COR-L47 (cell line): ENCODE measurements at places on chromosomes 4 and X.

DNA sequence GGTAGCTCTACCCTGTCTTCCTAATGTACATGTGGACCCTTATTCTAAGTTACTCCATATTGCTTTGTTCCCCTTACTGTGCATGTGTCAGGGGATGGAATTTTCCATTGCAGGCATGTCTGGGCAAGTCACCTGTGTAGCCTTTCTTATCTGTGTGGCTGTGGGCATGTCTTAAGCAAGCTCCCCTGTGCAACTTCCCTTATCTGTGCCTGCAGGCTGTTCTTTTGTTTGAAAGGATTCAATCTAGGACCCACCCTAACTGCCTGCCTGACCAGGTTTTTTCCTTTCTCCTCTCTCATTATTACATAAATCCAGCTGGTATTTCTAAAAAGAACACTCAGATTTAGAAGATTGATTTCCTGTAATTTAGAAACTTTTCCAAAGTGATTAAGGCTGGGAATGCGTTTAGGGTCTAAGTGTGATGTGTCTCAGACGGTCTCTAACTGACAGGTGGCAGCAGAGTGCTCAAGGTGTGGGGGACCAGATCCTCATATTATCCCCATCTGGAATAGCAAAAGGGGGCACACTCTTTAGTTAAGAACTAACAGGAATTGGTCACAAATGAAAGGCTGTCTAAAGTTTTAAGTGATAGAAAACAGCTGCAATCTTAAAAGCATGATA lies 198.9 kb upstream of the PPP1R2C start:
- no peak for DNase-seq

DNA sequence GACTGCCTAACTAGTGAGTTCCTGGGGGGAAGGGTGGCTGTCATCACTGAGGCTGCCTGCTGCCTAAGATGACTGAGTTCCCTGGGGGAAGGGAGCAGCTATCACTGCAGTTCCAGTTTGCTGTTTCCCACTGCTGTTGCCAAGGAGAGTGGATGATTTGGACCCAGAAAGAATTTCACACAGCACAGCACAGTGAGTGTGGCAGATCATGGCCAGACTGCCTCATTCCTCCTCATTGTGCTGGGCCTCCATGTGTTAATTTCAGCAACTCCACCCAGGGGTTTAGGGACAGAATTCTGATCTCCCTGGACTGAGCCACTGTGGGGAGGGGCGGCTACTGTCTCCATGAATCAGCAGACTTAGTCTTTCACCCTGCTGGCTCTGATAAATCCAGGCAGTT lies 125.0 kb downstream of the TEX13C start:
- no peak for DNase-seq

DNA sequence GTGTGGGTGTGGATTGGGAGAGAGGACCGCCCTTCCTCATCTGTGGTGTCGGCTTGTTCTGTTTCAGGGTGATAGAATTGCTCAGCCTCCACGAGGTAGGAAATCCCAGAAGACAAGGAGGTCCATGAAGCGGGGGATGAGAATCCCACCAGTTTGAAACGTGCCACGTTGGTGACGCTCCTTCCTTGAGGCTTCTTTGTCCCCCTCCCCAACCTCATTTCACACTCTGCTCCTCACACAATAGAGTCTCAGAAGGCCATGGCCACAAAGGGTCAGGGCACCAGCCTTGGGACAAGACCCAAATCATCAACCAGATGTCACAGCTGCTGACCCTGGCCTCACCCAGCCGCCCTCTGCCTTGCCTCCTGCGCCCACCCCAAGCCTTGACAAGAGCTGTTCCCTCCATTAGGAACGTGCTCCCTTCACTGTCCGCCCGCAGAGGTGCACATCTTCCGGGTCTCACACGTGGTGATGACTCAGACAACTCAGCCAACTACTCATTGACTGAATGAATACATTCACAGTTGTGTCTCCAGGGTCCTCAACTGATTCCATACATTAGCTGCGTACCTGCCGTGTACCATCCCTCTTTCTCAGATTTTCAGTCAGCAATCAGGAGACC lies 18.3 kb downstream of the BLOC1S4 start:
- no peak for DNase-seq

GRCh38 chr4:123587983-123588494 lies 191.4 kb downstream of the SPRY1 start:
- peak; percentile 90 for DNase-seq

GRCh38 chrX:13009273-13009672 lies 34.4 kb downstream of the TMSB4X start:
- no peak for DNase-seq

DNA sequence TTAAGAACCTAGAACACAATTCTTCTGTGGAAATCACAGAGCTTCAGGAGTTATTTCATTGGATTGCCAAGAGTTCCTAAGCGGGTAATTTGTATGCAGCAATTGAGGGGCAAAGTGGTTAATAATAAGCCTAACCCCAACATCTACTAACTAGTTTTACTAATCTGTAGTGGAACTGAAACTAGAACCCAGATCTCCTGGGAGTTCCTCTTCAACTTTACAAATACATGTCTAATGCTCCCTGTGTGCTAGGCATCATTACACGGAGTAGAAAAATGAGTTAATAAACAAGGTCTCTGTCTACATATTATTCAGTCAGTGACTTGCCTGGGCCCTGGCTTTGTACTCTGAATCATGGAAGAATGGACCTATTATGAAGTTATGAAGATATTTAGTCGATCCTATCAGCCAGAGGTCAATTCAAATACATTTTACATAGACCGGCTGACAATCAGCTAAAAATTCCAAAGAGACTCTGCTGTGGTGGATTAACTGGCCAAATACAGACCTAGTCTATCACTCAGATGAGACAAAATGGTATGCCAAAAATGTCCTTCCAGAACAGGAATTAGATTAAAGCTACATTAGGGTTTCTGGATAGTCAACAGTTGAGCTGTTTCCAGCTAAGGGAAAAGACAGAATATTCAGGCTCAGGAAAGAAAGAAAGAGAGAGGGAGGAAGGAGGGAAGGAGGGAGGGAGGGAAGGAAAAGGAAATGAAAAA lies 326.0 kb downstream of the FBXW7 start:
- no peak for DNase-seq

- DNase-seq: peak; percentile 75
Measured at GRCh38 chrX:104165894-104166734, at the start of gene FAM199X. Gene FAM199X (plus strand): TSS chrX:104166453. CDS start chrX:104166786, 333 bp downstream.

- no peak for DNase-seq
Measured at GRCh38 chr4:14100349-14100748, 472.8 kb upstream of the BOD1L1 start.

- DNase-seq: no peak
Measured at GRCh38 chrX:49160908-49161307, 1.6 kb upstream of the MAGIX start.

DNA sequence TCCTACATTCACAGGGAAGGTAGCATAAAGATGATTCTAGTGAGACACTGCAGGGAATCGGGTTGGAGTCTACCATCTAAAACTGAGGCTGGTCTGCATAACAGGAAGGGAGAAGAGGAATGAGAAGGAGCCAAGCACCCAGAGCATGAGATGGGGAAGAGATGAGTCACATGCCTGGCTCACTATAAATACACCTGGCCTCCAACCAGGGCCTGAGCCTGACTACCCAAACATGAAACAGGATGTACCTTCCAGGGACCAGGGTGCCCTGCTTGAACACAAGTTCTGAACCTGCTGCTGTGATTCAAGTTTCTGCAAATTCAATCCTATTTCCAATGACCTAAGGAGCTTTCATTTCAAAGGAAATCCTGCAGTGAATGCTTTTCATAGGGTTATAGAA lies 24.9 kb downstream of the CD99L2 start:
- DNase-seq: no peak

GRCh38 chrX:37745354-37745753 lies 34.5 kb upstream of the CYBB start:
- DNase-seq: peak; percentile 31

DNA sequence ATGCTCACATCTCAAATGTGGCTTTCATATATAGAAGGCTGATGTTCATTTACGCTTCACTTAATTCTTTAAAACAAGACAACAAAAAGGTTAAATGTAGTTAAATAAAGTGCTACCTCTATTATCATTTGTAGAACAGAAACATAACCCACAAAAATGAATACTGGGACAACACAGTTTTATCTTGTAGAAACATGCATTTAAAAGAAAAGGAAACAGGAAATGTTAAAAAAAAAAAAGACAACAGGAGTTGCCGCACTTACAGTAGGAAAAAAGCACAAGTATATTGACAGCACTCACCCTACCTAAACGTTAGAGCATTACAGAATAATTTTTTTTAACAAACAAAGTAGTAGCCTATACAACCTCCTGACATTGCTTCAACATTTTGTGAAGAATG lies 4.8 kb downstream of the THOC2 start:
- no peak for DNase-seq

- DNase-seq: no peak
Measured at GRCh38 chr4:184373886-184374405, 100.4 kb downstream of the IRF2 start.

GRCh38 chr4:165381821-165382373 lies 3.1 kb downstream of the CPE start:
- no peak for DNase-seq

DNA sequence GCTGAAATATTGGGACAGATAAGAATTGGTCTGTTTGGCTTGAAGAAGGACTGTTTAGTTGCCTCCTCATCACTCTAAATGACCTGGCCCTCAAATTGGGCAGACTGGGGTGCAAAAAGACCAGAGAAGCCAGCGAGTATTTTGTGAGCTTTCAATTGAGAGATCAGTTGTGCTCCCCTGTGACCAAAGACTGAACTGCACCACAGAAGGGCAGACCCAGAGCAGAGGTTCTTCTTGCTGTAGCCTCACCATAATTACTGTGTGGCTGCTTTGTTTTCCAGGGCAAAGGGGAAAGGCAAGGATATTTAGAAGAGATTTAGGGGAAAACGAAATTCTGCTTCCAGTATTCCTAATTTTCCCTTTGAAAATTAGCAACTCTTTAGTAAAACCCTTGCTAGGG lies 104.0 kb upstream of the MBNL3 start:
- peak; percentile 8 for DNase-seq

GRCh38 chrX:37677765-37678164 lies 7.8 kb upstream of the XK start:
- DNase-seq: no peak

GRCh38 chrX:4622486-4623167 lies 909.2 kb upstream of the PRKX start:
- no peak for DNase-seq
